Stimulated activated CD8-positive, alpha-beta memory T cell treated with anti-CD3 and anti-CD28 coated beads, Interleukin-7, amount 100 ng/mL, for 1 hour (primary cell): ENCODE measurements at places on chromosomes 1 and 21.

DNA sequence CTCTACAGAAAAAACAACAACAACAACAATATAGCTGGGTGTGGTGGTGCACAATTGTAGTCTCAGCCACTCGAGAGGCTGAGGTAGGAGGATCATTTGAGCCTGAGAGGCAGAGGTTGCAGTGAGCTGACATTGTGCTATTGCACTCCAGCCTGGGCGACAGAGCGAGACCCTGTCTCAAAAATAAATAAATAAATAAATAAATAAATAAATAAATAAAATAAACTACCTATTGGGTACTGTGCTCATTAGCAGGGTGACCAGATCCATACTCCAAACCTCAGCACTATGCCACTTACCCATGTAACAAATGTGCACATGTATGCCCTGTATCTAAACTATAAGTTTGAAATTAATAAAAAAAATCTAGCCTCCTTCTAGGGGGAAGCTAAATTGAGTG is 369.4 kb upstream of the AJAP1 start:
- DNase-seq: no peak

- no peak for DNase-seq
These were observed 1.5 kb upstream of the ST6GALNAC5 start for GRCh38 chr1:76865696-76866286.

DNA sequence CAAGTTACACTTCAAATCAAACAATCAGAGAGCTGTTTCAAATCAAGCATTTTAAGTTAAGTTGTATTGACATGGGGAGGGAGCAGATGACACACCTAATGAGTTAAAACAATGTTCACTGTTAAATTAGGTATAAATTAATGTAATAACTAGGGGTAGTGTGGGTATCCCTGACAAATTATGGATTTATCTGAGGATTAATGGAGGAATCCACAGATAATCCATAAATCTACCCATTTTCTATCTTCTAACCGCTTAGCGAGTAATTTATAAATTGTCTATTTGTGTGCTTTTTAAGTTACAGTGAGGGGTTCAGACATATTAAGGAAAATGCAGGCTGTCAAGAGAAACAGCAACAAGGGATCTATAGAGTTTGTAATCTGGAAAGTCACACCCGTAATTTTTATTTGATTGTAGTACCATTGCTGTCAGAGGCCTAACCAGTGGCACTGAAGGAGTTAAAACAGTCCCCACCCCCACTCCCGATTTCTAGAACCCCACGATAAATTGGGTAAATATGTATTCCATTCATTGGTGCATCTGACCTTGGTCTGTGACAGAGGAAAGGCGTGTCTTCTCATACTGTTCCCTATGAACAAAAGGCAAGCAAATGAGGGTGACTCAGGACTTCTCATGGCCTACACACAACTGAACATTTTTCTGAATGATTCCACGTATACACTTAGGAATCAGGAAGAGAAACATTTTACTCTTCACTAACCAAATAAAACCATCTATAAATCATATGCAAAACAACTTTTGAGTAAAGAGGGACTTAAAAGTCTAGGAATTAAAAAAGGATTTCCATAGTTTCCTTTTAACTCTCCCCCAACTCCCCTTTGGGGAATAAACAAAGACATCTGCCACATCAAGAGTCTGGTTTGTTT is 7.4 kb downstream of the IRF2BP2 start:
- no peak for DNase-seq

DNA sequence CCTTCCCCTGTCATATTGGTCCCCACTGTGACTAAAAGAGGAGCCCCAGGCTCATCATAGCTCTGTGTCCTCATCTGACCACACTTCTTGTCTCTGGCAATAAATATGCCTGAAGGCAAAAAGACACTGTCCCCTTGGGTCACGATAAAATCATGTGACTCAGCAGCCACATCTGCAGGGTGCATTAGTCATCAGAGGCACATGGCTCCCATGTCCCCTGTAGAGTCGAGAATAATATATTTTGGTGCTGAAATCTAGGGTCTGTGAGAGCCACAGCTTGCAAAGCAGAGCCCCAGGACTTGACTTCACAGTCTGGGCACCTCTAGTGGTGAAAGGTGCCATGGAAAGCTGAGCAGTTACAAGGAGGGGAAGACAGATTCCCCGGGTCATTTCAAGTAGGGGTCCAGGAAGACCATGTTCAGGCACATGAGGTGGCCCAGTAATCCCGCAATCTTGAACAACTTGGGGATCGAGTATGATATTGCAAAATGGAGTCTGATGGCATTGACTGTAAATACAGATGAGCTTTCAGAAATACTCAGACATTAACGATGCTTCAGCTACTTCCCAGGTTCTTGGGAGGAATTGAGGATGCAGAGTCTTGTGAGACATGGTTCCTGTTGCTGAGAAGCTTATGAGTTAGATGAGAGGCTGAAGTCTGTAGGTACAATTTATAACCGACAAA is 68.6 kb downstream of the SLC35F3 start:
- no peak for DNase-seq

DNA sequence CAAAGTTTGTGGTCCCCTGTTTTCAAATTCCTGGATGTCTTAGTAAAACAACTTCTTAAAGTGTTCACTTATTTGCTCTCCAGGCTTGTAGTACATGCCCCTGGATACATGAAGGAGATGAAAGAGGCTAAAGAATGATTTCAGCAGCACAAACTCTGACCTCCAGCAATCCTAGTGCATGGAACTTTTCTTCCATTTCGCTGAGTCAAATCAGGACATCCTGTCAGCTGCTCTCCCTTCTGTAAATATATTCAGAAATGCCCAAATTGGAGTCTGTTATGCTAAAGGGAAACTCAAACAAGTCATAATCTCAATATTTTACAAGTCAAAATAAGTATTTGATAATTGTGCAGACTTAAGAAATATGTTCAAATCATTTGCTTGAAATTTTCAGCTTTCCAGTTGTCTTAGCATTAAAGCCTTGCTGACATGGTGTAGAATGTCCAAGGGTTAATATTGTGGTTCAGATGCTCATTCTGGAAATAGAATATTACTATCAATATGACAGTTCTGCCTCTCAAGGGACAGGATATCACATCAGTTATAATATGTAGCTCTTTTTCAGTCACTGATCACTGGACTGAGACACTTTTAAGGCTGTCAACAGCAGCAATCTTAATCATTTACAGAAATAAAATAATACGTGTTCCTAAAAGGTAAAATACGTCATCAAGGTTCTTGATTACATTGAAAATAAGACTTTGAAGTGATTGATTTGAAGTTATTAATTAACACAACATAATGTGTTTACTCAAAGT is 1157.3 kb downstream of the PLA2G4A start:
- DNase-seq: no peak

DNA sequence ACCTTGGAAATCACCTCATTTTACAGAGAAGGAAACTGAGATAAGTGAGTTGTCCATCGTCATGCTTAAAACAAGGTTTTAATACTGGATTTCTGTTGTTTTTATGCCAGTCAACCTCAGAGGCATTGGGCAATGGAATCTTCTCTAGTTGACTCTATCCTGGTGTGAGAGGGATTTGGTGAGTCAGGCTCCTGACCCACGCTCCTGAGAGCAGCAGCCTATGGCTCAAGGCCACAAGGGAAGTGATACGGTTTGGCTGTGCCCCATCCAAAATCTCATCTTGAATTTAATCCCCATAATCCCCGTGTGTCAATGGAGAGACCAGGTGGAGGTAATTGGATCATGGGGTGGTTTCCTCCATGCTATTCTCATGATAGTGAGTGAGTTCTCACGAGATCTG is 90.1 kb downstream of the TLR5 start:
- DNase-seq: no peak

- no peak for DNase-seq
These were observed 439.2 kb downstream of the PTBP2 start for GRCh38 chr1:97160818-97161217.

GRCh38 chr21:42027822-42028765 is 17.9 kb upstream of the ZBTB21 start:
- no peak for DNase-seq

GRCh38 chr1:207812778-207813511 is 61.1 kb downstream of the CD46 start:
- DNase-seq: no peak

- no peak for DNase-seq
These were observed 2.3 kb downstream of the ZBTB37 start for GRCh38 chr1:173870252-173871075.

DNA sequence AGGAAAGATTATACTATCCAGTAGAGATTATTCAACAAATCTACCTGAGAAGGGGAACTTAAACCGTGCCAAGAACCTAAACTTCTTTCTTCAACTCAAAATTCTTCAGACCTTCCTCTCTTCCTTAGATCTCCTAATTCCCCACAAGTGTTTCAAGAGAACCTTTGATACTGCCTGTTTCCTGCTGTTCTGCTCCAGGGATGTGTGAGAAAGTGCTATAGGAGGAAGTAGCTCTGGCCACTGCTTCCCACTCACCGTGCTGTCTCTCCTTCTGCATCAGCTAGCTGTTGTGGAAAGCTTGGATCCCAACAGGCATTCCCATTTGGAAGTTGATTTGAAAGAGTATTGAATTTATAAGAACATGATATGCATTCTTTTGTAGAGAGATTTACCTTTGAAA is 4.5 kb upstream of the NOS1AP start:
- DNase-seq: no peak

- no peak for DNase-seq
These were observed 430.5 kb downstream of the HLX start for GRCh38 chr1:221309723-221310122.

DNA sequence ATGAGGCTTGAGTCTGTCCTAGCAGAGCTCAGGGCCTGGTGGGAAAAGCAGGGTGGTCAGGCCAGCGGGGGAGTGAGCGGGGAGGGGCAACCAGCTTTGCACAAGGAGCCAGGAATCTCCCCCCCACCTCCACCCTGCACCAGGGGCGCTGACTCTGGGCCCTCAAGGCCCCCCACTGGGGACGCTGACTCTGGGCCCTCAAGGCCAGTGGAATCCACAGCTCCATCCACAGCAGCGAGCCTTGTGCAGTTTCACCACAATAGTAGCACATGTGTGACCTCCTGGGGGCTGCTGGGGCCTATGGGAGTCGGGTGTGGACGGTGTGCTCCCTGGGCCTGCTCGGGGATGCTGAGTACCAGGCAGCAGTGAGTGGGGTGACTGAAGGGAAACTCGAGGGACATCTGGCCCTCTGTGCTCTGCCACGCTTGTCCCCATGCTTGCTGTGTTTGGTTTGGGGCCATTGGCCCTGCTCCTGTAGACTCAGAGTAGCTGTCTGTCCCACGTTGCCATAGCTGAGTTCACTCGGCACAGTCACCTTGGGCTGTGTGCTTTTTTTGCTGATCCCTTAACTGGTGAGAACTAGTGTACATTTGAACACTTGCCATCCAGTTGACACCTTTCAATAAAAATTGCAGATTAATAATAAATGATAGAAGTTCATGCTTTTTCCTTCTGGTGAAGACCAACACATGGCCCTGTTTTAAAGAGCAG is 89.2 kb downstream of the ADARB1 start:
- no peak for DNase-seq

- DNase-seq: no peak
These were observed 3.4 kb upstream of the PPOX start for GRCh38 chr1:161162806-161163205.

- no peak for DNase-seq
These were observed 1198.9 kb downstream of the PLA2G4A start for GRCh38 chr1:188027613-188028012.

DNA sequence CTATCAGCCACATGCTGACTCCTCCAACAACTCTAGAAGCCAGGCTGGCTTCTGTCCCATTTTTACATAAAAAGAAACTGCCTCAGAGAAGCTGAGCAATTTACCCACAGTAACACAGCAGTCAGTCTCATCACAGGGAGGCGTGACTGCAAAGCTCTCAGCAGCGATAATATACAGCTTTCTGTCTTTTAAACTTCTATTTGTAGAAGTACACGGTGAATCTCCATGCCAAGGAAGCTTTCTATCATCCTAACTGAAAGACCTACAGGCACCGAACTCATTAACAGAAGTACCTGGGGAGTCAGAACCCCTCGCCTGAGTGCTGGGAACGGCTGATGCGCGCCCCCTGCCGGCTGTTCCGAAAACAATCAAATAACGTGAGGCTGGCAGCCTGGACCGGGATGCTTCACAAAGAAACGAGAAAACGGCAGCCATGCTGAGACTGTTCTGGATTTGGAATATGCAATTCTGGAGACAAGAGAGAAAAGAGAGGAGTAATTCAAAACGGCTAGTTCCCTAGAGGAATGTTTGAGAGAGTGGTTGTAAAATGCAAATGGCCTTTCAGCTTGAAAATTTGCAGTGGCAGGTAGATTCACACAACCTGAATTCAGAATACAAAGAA is 43.5 kb upstream of the RAB4A start:
- peak; percentile 65 for DNase-seq

GRCh38 chr1:225230483-225230882 is 197.4 kb downstream of the LBR start:
- DNase-seq: no peak
